ENCODE measurements at places on chromosomes 2 and 18.

DNA sequence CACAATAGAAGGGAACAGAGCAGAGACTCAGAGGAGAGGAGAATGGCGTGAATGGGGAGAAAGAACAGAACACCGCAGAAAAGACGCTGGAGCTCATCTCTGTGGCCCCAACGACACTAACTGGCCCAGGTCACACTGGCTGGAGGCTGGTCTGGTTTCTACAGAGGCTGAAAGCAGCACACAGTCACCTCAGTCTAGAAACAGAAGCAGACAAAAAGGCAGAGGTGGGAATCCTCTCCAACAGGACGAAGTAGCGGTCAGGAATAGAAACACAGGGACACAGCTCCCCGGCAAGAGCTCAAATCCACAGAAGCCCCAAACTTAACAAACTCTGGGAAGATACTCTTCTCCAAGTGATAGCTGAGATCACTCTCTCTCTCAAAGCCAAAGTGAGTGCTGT lies 9.2 kb downstream of the SLC66A2 start:
- no peak for DNase-seq

DNA sequence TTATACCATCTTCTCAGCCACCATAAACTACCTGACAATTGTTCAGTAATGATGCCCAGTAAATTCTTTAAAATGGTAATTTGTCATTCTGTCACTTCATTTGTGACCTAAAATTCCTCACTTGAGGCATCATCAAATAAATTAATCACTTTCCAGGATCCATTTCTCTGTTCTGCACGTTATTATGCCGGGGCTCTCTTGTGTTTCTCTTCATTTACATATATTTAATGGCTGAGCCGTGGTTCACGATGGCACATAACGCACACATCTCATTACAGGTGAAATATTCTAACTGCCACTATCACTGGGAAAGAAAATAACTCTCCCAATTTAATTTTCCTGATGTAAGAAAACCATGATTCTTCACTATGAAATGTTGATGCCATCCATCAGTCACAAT lies 529.6 kb downstream of the NR4A2 start:
- no peak for DNase-seq

- no peak for DNase-seq
Measured at GRCh38 chr2:167748536-167748935, 498.9 kb downstream of the STK39 start.

DNA sequence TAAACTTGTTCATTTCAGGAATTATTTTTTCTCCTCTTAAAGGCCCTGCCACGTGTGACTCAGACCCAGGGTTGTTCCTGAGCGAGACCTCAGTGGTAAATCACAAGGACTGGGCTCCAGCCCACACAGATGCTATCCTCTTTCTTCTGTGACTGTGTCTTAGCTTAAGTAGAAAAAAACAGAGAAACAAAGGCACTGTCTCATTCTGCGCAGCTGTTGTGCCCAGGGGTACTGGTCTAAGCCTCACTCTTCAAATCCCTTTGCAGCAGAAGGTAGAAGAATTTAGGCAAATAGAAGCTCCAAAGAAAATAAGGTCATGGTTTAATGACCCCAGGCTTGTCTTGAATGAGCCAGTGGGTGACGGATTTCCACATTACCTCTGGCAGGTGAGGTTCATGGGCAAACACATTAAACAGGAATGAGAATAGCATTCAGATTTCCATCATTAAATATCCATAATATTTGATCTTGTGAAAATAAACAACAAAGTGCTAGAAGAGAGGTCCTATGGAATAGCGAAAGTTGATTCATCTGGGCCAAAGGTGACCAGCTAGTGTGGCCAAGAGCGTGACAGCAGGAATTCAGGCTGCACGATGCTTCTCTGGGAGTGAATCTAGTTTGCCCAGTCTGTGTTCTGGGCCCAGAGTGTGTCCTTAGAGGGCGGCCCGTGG lies 63.3 kb downstream of the LIPG start:
- DNase-seq, result peak; percentile 45

Measured in GM23248 (cell line).